ENCODE measurements at places on chromosomes 5 and 9.

- H3K36me3 ChIP-seq, result no peaks in the 10 kb centered on the region
- DNase-seq, result no peak
- H3K27me3 ChIP-seq, result no peaks in the 10 kb centered on the region
- H3K27ac ChIP-seq, result no peak overlapping the region
- H3K4me3 ChIP-seq, result no peak overlapping the region
- H3K4me1 ChIP-seq, result no peaks in the 10 kb centered on the region
Measured at GRCh38 chr9:13665418-13666066, 386.1 kb upstream of the MPDZ start.

GRCh38 chr5:17882760-17883488 is 248.7 kb downstream of the TAF11L14 start:
- DNase-seq, result no peak
- H3K27me3 ChIP-seq, result no peaks in the 10 kb centered on the region
- no peaks in the 10 kb centered on the region for H3K36me3 ChIP-seq
- no peak overlapping the region for H3K27ac ChIP-seq

- H3K4me1 ChIP-seq, result no peaks in the 10 kb centered on the region
- no peak for DNase-seq
- H3K27me3 ChIP-seq, result no peaks in the 10 kb centered on the region
- no peak overlapping the region for H3K4me3 ChIP-seq
- H3K27ac ChIP-seq, result no peak overlapping the region
Measured at GRCh38 chr9:112664531-112664930, 53.4 kb downstream of the INIP start.

- no peak overlapping the region for H3K27ac ChIP-seq
- no peaks in the 10 kb centered on the region for H3K36me3 ChIP-seq
- no peak for DNase-seq
- H3K27me3 ChIP-seq, result no peaks in the 10 kb centered on the region
Measured at GRCh38 chr9:94056442-94056974, 27.8 kb upstream of the PTPDC1 start.

DNA sequence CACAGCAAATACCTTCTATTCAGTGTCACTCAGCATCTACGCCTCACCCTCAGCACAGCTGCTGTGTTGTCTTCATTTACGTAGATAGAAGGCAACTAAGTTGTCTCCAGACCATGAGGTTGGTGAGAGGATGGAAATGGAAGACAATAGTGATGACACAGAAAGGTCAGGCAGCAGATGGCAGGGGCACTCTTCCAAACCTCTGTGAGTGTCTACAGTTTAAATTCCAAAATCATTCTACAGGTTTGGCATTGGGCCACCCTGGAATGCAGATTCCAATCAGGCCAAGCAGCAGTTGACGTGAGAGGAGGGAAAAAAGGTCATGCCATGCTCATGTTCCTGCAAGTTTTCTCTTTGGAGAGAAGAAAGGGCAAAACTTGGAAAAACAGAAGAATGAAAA is 68.7 kb upstream of the ADAMTSL1 start:
- H3K36me3 ChIP-seq, result no peaks in the 10 kb centered on the region
- no peaks in the 10 kb centered on the region for H3K27me3 ChIP-seq
- H3K27ac ChIP-seq, result no peak overlapping the region

GRCh38 chr5:90056911-90057705 is 352.4 kb downstream of the CETN3 start:
- H3K36me3 ChIP-seq, result no peaks in the 10 kb centered on the region
- H3K4me3 ChIP-seq, result no peak overlapping the region
- H3K27me3 ChIP-seq, result no peaks in the 10 kb centered on the region
- no peaks in the 10 kb centered on the region for H3K4me1 ChIP-seq

GRCh38 chr5:34045996-34046395 is 3.0 kb upstream of the C1QTNF3 start:
- H3K36me3 ChIP-seq, result no peaks in the 10 kb centered on the region
- H3K27ac ChIP-seq, result no peak overlapping the region
- no peak overlapping the region for H3K4me3 ChIP-seq
- no peak for DNase-seq
- H3K4me1 ChIP-seq, result no peaks in the 10 kb centered on the region

GRCh38 chr5:96427824-96428223 is 5.2 kb downstream of the PCSK1 start:
- peaks cover 12% of the 10 kb centered on the region for H3K27me3 ChIP-seq
- H3K4me1 ChIP-seq, result no peaks in the 10 kb centered on the region
- no peaks in the 10 kb centered on the region for H3K36me3 ChIP-seq
- H3K4me3 ChIP-seq, result no peak overlapping the region
- DNase-seq, result no peak
- no peak overlapping the region for H3K27ac ChIP-seq

- H3K27me3 ChIP-seq, result no peaks in the 10 kb centered on the region
- no peak overlapping the region for H3K27ac ChIP-seq
- no peak for DNase-seq
- H3K36me3 ChIP-seq, result no peaks in the 10 kb centered on the region
- no peak overlapping the region for H3K4me3 ChIP-seq
Measured at GRCh38 chr9:125659954-125660353, 47.1 kb downstream of the MAPKAP1 start.

DNA sequence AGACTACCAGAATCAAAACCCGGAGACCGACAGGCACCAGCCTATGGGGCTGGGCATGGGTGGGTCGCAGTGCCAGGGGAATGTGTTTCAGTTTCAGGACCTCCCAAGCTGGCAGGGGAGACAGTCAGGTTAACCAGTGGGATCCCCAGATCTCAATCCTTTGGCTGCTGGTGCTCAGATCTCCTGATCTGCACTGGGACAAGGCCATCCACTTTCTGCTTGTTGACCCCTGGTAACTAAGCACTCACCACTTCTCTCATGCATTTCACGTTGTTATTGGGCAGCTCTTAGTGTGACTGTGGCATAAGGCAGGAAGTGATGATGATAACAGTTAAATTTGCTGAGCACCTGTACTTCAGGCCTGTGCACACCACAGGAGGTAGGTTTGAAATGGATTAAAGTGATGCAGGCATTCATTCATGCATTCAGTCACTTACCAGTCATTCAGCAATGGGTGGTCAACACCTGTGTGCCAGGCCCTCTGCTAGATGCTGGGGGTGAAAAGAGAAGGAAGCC is 42.1 kb upstream of the STXBP1 start:
- H3K4me1 ChIP-seq, result peaks cover 19% of the 10 kb centered on the region
- no peaks in the 10 kb centered on the region for H3K27me3 ChIP-seq
- no peaks in the 10 kb centered on the region for H3K36me3 ChIP-seq

GRCh38 chr5:87361536-87362213 is 51.1 kb downstream of the CCNH start:
- no peak overlapping the region for H3K4me3 ChIP-seq
- H3K4me1 ChIP-seq, result no peaks in the 10 kb centered on the region
- H3K27ac ChIP-seq, result no peak overlapping the region

DNA sequence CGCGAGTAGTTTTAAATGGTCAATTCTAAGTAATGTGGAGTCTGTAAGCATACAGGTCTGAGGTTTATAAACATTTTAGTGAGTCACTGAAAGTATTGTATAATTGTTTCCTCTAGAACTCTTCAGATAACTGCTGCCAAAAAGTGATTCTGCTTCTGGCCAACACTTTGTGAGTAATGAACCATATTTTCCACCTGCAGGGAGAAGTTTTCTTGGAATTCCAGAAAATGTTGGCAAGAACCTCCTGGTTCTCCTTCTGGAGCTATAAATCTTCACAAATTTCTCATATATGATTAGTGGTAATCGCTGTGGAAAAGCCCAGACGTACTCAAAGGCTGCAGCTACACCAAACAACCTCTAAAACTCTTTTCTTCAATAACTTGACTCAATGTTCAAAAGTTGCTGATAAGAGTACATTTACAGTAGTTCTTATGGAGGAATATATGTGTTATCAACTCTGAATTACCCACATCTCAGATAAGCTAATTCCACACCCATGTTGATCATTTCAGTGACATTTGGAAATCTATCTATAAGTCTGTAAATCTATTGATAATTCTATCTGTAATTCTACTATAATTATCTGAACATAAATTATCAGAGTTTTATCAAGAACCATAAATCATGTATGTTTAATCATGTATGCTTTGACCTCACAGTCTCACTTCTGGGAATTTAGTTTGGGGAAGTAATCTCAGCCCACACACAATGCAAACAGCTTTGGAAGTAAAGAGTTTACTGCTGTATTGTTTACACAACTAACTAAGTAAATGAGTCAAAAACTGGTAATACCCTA is 74.1 kb downstream of the FNBP1 start:
- no peaks in the 10 kb centered on the region for H3K27me3 ChIP-seq
- H3K36me3 ChIP-seq, result no peaks in the 10 kb centered on the region
- H3K27ac ChIP-seq, result peak overlapping the region; percentile 67
- no peak overlapping the region for H3K4me3 ChIP-seq
- peaks cover 15% of the 10 kb centered on the region for H3K4me1 ChIP-seq
- no peak for DNase-seq

GRCh38 chr5:172585114-172585513 is 55.9 kb upstream of the NEURL1B start:
- no peaks in the 10 kb centered on the region for H3K4me1 ChIP-seq
- no peaks in the 10 kb centered on the region for H3K27me3 ChIP-seq
- H3K4me3 ChIP-seq, result no peak overlapping the region
- H3K36me3 ChIP-seq, result no peaks in the 10 kb centered on the region

DNA sequence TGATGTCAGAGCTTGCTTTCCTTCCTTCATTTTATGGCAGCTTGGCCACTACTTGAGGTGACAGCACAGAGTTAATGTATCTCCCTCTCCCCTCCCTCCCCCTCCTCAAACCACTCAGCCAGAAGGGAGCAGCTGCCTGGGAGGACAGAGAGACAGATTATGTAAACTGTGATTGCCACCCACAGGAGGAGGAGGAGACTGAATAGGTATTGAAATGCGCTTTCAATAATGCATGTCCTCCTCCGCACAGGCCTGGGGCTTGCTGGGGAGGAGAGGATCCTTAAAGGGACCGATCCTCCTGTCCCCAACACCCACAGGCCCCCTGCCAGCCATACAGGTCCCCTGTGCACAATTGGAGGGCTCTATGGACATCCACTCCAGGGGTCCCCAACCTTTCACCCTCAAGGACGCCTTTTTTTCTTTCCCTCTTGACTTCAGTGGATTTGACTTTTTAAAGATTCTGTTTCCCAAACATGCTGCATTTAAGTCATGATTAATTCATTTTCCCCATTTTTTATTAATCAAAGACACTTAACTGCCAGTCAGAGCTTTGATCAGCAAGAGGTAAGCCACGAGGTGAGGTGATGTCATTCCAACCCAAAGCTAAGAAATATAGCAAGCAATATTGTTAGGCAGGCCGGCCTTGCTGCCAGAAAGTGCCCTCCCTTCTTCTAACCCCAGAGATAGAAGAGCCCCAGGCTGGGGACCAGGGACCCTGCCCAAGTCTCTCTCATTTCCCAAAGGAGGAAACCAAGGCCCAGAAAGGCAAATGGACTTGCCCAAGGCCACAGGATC is 47.5 kb upstream of the CPLX2 start:
- H3K27ac ChIP-seq, result no peak overlapping the region

- H3K4me3 ChIP-seq, result no peak overlapping the region
- H3K27ac ChIP-seq, result no peak overlapping the region
- H3K36me3 ChIP-seq, result no peaks in the 10 kb centered on the region
- H3K27me3 ChIP-seq, result no peaks in the 10 kb centered on the region
- H3K4me1 ChIP-seq, result no peaks in the 10 kb centered on the region
Measured at GRCh38 chr5:138498376-138498775, 33.1 kb downstream of the EGR1 start.

- H3K36me3 ChIP-seq, result no peaks in the 10 kb centered on the region
- H3K27ac ChIP-seq, result no peak overlapping the region
- no peak for DNase-seq
- no peak overlapping the region for H3K4me3 ChIP-seq
Measured at GRCh38 chr5:107532169-107532878, 138.4 kb downstream of the EFNA5 start.
